Fibroblast of skin of left biceps (primary cell): ENCODE measurements at places on chromosomes 1 and 21.

DNA sequence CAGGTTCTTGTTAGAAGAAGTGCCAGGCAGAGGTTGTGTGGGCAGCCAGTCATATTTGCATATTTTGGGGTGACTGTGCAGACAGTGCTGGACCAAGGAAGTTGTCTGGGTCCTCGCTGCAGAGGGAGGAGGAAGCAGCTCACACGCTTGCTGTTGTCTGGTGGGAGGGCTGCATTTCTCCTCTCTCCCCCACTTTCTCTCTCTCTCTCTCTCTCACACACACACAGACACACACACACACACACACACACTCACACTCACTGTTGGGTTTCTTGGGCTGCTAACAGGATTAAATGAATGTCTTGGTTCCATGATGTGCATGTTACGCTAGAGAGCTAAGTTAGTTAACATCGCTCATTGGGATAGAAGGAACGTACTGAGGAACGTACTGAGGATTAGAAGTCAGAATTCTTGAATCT is 72.9 kb downstream of the AGPAT3 start:
- DNase-seq: no peak

- no peak for DNase-seq
These were observed 204.8 kb upstream of the GALNT2 start for GRCh38 chr1:229862017-229862774.

DNA sequence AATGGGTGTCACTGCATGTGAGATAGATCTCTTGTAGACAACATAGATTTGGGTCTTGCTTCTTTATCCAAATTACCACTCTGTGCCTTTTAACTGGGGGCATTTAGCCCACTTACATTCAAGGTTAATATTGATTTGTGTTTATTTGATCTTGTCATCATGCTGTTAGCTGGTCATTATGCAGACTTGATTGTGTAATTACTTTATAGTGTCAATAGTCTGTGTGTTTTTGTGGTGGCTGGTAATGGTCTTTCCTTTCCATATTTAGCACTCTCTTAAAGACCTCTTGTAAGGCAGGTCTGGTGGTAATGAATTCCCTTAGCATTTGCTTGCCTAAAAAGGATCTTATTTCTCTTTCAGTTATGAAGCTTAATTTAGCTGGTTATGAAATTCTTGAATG is 29.6 kb downstream of the ZNF691 start:
- DNase-seq: no peak

GRCh38 chr1:13732971-13733667 is 33.1 kb downstream of the PRDM2 start:
- DNase-seq: no peak

GRCh38 chr1:65147424-65148177 is 402 bp upstream of the AK4 start:
- DNase-seq: no peak
